GM12891 (cell line): ENCODE measurements at places on chromosomes 11 and 22.

GRCh38 chr11:72766152-72766902, 14.1 kb upstream of the ARAP1 start:
- DNase-seq: no peak

GRCh38 chr11:114607753-114608459, 12.3 kb upstream of the NXPE4 start:
- no peak for DNase-seq

- DNase-seq: no peak
Observed at GRCh38 chr11:86515297-86516094, 140.8 kb downstream of the CCDC81 start.

DNA sequence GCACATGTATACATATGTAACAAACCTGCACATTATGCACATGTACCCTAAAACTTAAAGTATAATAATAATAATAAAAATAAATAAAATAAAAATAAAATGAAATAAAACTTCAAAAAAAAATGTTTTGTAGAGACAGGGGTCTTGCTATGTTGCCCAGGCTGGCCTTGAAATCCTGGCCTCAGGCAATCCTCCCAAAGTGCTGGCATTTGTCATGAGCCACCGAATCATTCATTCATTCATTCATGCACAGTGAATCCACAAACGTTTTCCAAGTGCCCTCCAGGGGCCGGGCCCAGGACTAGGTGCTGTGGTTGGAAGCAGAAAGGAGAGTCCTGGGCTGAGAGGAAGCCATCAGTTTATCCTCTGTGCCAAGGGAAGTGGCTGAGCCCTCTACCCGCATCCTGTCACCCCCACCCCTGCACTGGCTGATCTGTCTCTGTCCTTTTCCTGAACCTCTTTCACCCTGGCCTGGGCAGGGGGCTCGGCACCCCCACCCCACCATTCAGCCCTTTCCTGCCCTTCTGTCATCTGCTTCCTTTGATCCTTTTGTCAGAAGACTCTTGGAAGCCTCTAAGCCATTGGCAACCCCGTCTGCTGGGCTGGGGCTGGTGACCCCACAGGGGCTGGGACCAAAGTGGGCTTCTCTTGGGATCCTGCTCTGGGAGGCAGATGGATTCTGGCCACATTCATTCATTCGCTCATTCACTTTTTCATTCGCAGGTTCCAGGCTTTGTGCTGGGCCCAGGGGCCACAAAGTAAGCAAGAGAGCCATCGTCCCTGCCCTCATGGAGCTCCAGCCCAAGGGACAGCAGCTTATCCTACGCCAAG, 84.3 kb downstream of the IGLL1 start:
- no peak for DNase-seq

DNA sequence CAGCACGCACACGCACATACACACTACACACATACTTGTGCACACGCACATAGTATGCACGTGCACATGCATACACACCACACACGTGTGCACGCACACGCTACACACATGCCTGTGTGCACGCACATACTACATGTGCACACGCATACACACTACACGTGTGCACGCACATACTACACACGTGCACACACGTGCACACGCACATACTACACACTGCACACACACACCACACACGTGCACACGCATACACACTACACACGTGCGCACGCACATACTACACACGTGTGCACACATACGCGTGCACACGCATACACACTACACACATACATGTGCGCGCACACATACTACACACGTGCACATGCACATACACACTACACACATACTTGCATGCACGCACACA, 19.7 kb upstream of the ARHGAP8 start:
- DNase-seq: no peak

DNA sequence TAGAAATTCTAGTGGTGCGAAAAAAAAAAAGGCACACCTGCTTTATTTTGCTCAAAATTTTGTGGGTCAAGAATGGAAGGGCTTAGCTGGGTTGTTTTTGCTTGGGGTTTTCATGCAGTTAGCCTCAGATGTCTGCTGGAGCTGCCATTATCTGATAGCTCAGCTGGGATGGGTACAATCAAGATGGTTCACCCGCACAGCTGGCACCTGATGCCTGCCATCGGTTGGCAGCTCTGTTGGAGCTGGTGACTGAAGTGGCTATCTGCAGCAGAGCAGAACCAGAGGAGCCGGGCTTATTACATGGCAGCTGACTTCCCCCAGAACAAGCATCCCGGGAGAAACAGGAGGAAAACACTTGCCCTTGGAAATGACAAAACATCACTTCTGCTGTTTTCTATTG, 12.1 kb upstream of the ELFN2 start:
- DNase-seq: no peak

GRCh38 chr11:95364324-95365295, 133.6 kb upstream of the SESN3 start:
- DNase-seq: no peak

DNA sequence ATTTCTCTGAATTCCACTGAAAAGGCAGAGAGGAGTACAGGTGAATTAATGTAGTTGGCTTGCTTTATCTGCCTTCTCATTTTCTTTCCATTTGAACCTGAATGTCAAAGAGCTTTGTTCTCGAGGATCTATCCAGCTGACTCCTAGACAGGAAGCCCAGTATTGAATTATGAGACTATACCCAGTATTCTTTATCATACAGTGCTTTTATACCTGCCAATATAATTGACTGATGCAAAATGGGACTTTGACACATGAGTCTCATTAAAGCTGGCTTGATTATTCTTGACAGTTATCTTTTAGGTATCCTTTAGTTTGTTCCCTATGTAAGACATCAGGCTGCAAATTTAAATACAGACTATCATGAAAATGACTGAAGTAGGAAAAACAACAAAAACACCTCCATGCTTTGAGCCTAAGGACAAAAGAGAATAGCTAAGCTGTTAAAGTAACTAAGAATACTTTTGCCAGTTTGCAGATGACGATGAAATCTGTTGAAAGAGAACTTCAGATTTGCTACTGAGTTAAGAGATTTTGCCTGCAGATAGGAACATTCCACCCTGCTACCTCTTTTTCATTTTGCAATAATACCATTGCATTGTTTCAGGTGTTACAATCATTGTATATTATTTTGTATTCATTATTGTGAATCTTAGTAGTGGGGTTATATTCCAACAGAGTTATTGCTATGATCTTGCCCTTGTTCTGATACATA, 117.1 kb downstream of the ENTHD1 start:
- DNase-seq: no peak

DNA sequence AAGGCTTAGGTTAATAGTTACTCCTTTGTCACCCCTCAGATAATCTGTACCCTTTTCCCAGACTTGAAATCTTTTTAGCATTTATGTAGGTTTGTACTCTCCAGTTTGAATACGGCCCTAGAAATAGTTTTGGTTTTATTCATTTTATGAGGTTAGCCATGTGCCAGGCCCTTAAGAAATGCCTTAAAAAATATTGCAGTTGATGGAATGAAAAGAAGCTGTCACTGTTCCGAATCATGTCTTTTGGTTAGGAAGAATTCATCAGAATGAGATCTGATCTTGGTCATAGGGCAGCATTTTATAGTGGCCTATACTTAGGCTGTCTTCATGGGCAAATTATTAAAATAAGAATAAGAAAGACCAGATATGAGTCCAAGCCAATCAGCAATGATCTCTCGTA, 14.8 kb upstream of the PRSS23 start:
- no peak for DNase-seq

DNA sequence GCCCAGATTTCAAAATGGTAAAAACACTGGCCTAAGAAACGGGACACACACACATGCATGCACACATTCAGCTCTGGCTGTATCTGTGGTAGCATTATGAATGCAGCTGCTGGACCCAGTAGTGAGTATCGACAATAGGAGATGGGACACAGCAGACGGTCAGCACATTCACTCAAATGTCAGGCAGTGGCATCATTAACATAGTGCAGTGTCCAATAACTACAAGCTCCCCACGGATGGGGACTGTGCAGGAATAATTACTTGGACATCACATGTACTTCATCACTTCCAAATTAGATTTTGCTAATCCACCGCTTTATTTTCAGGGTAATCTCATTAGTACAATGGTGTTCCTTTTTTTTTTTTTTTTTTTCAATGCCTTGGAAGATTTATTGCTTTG, 109.5 kb downstream of the FANCF start:
- DNase-seq: no peak

DNA sequence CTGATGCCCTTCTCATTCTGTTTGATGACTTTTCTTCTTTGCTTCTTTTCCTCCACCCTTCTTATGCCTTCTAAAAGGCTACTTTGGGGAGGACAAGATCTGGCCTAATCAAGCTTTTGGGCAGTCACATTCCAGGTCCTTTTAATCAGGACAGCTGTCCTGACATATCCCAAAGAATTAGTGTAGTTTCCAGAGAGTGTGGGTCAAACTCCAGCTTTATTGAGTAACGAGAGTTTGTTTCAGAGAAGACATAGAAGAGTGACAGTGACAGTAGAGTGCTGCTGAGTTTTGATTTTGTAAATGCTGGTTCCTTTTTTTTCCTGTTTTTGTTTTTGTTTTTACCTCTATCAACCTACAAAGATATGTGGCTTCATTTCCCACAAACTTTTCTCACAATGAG, 158.4 kb upstream of the SESN3 start:
- no peak for DNase-seq

DNA sequence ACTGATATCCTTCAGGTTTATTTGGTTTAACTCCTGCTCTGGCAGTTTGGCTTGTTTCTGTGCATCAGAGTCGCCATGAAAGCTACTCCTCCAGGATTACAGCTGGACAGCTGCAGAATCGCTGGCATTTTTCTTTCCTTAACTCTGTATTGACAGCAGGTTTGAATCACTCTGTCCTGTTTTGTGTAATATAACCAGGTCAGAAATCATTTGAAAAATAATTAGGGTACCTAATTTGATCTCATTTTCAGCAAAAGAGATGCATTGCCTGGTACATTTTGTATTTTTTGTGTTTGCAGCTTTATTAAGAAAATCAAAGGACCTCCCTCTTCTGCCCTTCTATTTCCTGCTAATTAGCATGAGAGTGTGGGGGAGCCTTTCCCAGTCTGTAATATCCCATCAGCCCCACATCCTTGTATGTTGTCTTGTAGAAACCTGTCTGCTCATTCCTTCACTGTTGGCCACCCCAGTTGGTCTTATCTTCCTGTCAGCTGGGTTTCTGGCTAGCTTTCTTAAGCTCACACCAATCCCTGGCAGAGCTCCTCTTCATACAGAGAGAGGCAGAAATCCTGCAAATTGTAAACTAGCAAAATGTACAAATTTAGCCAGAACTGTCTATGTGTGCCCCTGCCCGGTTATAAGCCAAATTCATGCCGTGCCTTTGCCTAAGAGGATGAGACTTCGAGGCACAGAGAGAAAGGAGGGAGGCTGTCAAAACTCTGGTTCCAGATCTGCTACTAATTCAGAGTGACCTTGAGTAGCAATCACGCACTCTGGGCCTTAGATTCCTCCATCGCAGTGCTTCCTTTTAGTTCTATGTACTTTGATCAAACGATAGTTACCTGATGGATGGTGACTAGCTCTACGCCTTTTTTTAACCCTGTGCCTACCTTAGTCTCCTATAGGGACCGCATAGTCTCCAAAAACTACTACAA, 200.6 kb downstream of the NAV2 start:
- DNase-seq: no peak

GRCh38 chr11:61713464-61713863, 33.3 kb downstream of the DAGLA start:
- DNase-seq: no peak
